Fibroblast of the conjunctiva (primary cell): ENCODE measurements at places on chromosomes 3 and 15.

DNA sequence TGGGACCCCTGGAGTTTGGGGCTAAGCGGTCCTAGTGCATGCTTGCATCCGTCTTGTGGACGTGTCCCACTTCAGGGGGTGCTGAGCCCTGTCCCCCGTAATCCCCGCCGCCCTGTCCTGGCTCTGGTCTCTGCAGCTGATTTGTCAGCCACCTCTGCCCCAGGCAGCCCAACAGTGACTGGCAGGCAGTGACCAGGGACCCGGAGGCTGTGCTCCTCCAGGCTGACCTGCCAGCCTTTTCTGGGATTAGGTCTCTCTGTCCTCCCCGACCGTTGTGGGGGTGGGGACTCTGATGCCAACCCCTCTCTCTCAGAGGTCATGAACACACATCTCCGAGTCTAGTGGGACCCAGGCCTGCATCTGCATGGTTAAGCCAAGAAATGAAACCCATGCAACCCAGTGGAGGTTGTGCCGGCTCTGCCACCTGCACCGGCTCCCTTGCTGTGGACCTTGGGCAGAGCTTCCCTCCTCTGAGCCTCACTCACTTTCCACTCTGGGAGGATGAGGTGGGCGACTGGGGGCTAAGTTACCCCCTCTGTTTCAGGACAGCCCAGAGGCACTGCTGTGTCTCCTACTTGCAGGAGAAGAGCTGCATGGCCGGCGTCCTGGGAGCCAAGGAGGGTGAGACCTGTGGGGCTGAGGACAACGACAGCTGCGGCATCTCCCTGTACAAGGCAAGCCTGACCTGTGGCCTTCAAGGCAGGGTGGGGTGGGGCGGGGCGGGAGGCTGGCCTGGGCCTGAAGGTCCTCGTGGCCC lies 60.2 kb downstream of the FBLN2 start:
- no peak for DNase-seq

DNA sequence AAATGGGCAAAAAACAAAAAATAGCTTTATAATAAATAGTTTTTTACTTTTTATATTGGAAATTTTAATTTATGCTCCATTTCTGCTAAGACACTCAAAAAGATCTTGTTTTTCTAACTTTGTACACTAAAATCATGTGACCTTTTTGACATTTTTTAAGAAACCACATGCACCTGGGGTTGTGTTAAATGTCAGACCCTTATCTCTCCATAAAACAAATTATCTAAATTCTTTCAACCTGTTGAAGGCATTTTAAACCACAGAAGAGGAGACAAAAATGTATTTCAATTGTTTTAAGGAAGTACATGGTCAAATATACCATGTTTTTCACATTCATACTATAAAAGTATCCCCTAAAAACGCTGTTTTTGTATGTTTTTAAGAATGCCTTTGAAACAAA lies 29.2 kb downstream of the IFT80 start:
- no peak for DNase-seq

DNA sequence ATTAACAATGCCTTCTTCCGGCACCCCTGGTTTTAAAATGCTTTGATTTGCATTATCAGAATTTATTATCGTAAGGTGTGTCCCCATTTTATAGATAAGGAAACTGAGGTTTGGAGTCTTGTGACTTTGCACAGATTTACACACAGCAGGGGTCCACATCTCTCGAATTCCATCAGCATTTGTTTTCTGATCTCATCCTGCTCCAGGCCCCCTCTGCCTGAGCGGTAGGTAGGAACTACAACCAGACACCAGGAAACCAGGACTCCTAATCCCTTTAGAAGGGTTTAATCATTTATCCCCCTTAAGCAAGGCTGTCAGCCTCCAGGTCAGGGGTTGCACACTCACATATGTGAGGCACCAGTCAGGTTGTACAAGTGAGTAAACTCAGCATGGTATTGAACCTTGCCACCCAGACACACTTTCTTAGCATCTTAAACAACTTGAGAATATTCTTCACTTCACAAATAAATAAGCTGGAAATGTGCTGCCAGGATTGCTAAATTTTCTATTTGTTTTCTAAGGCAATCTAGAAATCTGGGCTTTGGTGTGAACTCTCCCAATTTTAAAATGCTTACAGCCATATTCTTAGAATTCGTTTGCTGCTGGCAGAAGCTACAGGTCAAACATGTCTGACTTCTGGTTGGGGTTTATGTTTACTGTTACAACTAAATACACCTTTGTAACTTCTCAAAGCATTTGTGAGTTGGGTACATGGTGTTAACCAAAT lies 31.7 kb upstream of the CMTM7 start:
- no peak for DNase-seq

- DNase-seq: no peak
These were observed 41.2 kb downstream of the CCDC32 start for GRCh38 chr15:40523611-40524010.

- DNase-seq: no peak
These were observed 5.5 kb downstream of the RHCG start for GRCh38 chr15:89490814-89491315.

GRCh38 chr3:17035966-17036365 lies 151.2 kb downstream of the PLCL2 start:
- DNase-seq: no peak

GRCh38 chr3:123150449-123151215 lies 51.1 kb upstream of the SEC22A start:
- DNase-seq: no peak

DNA sequence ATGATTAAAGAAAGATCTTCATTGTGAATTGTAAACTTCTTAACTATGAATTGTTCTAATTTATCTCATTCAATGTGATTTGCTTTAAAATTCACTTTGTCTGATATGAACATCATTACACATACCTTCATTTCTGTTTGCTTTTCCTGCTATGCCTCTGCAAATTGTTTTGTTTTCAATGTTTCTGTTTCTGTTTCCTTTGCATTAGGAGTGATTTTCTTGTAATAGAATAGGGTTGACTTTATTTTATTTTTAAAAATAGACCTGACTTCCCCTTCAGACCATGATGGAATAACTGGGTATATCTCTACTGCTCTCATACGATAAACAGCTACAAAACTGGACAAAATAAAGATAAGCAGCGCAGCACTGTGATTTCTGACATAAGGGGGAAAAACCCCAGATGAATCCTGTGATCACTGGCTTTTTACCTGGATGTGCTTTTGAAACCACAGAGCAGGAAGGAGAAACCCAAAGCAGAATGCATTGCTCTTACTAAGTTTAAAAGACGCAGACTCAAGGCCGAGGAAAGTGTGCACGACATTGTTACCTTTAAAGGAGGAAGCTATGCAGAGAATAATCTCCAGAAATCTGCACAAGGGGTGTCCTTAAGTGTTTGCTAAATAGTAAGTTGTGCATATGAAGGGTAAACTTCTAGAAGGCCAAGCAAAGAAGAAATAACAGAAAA lies 420.2 kb downstream of the TBC1D5 start:
- DNase-seq: no peak

- no peak for DNase-seq
These were observed 2.1 kb upstream of the ANP32A start for GRCh38 chr15:68822818-68823217.

DNA sequence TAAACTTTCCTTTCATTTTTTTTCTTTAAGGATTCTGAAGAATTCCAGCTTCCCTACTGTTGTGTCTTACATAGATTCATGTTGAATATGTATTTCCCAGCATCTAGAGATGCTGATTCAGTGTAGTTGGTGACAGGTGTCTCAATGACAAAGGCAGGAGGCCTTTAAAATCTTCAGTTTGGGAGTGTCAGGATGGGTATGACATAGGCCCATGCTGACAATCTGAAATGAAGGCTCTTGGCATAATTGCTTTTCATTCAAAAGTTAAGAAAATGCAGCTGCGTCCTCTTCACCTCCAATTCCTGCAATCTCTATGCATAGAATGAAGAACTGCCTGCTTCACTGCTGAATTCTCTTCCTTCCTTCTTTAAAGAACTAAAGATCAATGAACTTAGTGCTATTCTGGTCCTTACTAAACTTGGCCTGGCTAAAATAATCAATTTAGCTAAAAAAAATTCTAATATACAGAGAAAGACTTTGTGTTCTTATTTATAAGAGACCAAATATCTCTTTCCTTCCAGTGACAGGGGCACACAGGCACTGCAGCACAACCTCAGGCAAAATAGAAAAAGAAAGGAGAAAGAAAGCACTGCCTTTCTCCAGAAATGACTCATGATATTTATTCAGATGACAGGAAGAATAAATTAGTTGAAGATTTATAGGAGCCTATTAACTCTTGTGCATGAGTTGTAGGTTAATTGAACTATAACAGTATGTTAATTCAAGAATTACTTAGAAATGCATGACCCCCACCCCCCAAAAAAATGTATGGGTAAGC lies 152.6 kb upstream of the GBE1 start:
- DNase-seq: no peak

- no peak for DNase-seq
These were observed 19.4 kb downstream of the CA12 start for GRCh38 chr15:63362196-63362595.

DNA sequence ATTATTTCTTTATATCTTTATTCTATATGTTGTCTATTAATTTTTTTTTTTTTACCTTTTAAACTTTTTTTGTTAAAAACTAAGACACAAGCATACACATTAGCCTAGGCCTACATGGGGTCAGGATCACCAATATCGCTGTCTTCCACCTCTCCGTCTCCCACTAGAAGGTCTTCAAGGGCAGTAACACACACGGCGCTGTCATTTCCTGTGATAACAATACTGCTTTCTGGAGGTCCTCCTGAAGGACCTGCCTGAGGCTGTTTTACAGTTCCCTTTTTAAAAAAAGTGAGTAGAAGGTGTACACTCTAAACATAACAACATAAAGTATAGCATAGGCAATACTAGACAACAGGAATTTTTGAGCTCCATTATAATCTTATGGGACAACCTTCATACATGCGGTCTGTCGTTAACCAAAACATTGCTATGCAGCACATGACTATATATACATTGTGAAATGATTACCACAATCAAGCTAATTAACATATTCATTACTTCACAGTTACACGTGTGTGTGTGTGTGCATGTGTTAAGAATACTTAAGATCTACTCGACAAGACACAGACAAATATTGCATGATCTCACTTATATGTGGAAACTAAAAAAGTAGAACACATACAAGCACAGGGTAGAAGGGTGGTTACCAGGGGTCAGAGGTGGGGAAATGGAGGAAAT lies 20.8 kb downstream of the RAB6B start:
- DNase-seq: no peak

DNA sequence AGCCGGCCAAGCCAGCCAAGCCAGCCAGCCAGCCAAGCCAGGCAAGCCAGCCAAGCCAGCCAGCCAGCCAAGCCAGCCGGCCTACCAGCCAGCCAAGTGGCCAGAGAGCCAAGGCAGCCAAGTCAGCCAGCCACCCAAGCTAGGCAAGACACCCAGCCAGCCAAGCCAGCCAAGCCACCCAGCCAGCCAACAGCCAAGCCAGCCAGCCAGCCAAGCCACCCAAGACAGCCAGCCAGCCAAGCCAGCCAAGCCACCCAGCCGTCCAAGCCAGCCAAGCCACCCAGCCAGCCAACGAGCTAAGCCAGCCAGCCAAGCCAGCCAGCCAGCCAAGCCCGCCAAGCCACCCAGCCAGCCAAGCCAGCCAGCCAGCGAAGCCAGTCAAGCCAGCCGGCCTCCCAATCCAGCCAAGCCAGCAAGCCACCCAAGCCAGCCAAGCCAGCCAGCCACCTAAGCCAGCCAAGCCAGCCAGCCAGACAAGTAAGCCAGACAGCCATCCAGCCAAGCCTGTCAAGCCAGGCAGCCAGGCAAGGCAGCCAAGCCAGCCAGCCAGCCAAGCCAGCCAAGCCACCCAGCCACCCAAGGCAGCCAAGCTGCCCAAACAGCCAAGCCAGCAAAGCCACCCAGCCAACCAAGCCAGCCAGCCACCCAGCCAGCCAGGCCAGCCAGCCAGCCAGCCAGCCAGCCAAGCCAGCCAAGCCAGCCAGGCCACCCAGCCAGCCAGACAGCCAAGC lies 200.5 kb downstream of the GOLGA6L6 start:
- DNase-seq: no peak

GRCh38 chr15:47288794-47289193 lies 428.5 kb upstream of the SEMA6D start:
- no peak for DNase-seq

GRCh38 chr3:189342811-189343210 lies 171.0 kb downstream of the TPRG1 start:
- no peak for DNase-seq

DNA sequence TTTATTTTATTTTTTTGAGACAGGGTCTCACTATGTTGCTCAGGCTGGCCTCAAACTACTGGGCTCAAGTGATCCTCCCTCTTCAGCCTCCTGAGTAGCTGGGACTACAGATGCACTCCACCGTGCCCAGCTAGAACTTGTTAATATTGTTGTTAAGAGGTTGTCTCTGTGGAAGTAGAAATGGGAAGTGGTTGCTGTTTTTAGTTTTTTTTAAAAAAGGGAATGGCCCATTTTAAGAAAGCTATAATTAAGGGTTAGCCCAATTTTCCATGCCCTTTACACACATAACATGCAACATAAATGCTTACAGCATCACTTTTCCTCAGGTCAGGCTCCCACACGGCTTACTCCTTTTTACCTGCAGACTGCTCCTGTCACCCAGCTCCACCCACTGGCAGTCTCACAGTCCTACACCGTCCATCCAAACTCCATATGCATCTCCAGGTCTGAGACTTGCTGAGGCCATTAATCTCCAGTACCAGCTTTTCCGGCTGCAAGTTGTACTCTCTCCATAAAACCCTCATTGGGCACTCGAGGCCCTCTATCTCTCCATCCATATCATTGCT lies 19.8 kb downstream of the MORC1 start:
- DNase-seq: no peak

GRCh38 chr3:133137042-133137996 lies 99.1 kb downstream of the TMEM108 start:
- DNase-seq: no peak
